Astrocyte of the spinal cord (primary cell): ENCODE measurements at places on chromosomes 5 and 9.
A peak's percentile ranks its signal among the peaks of the same experiment; 100 is the strongest.

GRCh38 chr9:18826248-18826647 lies 206.8 kb downstream of the SAXO1 start:
- DNase-seq: no peak

DNA sequence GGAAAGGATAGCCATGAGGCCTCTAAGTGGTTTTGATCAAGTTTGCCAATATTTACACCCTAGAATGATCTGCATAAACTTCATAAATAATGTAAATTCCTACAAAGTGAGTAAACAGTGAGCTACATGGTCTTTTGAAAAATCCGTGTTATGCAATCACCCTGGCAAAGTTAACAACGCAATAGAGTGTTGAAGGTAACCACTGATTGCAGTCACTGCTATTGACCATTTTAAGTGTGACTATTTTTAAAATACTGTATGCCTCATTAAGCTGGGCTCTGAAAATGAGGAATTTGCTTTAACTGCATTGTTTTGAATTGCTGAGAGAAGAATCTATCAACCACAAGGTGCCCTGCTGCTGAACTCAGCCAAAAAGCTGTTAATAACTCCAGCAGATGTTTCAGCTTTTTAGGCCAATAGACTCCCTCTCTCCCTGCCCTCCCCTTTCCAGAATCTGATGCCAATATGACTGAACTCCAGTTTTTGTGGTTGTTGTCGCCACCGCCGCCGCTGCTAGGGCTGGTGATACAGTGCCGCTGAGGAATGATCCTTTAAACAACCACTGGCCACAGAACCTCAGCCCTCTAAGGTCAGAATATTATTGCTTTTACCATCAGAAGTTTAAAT lies 35.3 kb upstream of the SMARCA2 start:
- peak; percentile 73 for DNase-seq

DNA sequence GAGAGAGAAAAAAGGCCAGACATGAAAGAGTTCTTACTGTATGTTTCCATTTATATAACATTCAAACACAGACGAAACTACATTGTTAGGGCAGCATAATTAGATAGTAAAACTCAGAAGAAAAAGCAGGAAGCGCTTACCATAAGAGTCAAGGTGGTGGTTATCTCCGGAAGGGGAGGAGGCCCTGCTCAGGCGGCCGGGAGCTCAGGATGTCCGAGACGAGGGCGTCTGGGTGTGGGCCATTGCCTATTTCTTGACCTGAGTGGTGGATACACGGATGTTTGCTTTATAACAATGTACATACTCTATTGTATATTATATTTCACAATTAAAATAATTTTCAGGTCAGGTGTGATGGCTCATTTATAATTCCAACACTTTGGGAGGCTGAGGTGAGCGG lies 80.9 kb upstream of the COL5A1 start:
- DNase-seq: no peak

GRCh38 chr5:91514400-91514799 lies 131.3 kb upstream of the ARRDC3 start:
- no peak for DNase-seq

DNA sequence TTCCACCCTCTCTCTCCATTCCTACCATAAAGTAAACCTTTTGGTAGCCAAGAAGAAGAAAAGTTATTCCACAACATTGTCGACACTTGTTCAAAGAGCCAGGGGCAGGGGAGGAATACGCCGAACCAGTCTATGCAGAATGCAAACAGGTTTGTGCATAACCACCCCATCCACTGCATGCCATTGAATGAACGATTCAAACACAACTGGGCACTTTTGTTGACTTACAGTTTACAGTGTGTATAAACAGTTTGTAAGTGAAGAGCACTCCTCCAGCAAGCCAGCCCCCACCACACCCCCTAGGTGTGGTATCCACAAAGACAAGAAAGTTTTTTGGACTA lies 6.8 kb upstream of the S1PR3 start:
- DNase-seq: no peak

GRCh38 chr9:2963307-2963706 lies 119.4 kb upstream of the PUM3 start:
- no peak for DNase-seq

- DNase-seq: no peak
These were observed 5.2 kb downstream of the ANKDD1B start for GRCh38 chr5:75616371-75616881.
